ENCODE measurements at places on chromosomes 5 and 9.

DNA sequence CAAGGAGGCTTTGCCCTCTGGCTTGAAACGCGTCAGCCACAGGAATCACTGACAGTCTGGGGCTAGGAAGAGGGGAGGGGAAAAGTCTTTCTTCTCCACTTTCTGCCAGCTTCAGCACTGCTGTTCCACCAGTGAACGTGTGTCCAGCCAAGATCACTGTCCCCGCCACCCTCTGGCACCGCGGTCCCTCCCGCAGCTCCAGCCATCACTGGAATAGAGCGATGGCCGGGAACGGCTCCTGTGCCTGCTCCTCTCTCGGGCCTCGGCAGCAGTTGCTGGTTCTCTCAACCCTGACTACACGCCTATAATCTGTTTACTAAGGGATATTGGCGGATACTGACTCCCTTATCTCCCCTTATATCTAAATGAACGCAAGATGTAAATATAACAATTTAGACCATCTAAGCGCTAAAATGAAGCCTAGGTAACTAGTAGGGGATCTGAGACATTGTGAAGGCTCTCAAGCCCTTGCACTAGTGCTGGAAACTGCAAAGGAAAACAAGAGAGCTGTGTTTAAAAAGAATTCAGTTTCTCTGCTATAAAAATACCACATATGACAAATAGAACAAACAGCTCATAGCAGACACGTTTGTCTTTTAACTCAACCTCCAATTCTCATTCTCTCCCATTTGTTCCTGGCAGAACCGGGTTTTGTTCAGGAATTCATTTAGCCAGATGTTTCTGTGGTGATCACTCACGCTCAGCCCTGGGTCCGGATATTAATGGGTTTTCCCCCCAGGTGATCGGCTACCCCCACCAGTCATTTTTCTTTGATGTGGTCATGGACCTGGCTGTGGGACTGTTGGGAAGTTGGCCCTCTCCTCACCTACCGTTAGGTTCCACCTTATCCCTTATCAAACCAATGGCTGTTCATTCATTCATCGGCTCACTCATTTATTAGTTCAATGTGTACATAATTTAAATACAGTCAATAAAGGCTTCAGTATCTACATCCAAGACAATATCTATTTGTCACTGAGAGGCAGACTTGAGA lies 149.8 kb downstream of the MED10 start:
- DNase-seq = no peak

DNA sequence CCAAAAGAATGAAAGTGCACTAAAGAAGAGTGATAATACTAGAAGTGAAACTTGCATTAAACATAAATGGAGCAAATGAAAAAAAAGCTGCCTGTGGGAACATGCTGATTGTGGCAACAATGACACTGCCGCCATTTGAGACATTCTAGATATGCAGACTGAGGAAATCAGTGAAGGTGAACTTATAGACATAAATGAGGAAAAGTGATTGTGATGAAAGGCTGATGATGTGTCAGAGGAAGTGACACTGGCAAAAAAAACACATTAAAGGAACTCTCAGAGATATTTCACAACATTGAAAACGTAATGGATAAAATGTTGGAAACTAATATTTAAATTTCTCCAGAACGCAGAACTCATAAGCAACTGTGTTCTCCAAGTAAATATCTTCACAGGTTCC lies 1.2 kb downstream of the ERCC8 start:
- DNase-seq = no peak

DNA sequence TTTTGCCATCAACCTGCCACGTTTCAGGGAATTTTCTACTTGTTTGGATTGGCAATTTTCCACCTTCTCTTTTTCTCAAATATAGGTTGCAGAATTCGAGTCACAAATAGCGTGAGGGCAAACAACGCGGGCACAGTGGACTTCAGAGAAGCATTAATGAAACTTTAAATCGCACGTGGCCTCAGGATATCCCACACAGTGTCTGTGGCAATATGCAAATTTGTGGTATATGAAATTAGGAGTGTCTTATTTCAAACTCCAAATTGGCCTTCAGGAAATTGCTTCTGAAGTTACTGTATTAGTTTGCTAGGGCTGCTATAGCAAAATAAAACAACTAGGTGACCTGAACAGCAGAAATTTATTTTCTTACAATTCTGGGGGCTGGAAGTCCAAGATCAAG lies 91.2 kb downstream of the MTRR start:
- DNase-seq = no peak

DNA sequence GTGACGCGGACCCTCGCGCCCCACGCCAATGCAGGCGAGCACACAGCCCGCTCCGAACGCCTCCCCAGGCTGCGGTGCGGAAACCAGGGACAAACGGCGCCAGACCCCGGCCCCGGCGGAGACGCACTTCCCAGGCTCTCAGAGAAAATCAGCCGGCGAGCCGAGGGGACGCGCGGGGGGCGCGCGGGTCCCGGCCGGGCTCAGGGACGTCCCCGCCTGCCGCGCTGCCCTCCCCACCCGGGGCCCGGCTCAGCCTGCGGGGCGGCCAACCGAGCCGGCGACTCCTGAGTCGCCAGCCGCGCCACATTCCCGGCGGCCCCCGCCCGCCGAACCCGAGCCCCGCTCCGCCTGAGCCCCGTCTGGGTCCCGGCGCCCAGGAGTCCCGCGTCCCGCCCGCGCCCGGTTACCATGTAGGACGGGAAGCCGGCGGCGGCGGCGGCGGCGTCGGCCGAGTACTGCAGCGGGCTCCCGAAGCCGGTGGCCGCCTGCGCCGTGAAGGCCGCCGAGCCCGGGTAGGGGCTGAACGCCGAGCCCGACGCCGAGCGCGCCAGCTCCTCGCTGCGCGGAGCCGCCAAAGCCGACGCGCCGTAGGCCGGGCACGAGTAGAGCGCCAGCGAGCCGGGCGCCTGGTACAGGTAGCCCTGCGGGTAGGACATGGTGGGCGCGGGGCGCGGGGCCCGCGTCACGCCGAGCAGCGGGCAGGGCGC lies 566 bp downstream of the IRX2 start:
- no peak for DNase-seq

GRCh38 chr5:138653502-138653901 lies 78.3 kb upstream of the HSPA9 start:
- DNase-seq = no peak

DNA sequence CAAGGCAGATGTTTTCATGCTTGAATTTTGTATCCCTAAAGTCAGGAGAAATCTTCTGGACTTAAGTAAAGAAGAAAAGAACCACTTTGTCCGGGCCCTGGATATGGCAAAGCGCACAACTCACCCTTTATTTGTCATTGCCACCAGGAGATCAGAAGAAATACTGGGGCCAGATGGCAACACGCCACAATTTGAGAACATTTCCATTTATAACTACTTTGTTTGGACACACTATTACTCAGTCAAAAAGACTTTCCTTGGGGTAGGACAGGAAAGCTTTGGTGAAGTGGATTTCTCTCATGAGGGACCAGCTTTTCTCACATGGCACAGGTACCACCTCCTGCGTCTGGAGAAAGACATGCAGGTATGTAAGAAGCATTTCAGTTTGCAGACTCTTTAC lies 2.3 kb downstream of the TYRP1 start:
- DNase-seq = no peak

GRCh38 chr9:110922145-110922544 lies 116.1 kb downstream of the LPAR1 start:
- DNase-seq = no peak

- no peak for DNase-seq
These were observed 97.0 kb downstream of the FOXD1 start for GRCh38 chr5:73351593-73351992.

GRCh38 chr5:56409331-56410190 lies 176.4 kb upstream of the ANKRD55 start:
- no peak for DNase-seq

- no peak for DNase-seq
These were observed 286.9 kb downstream of the PARP8 start for GRCh38 chr5:50953290-50953689.

GRCh38 chr9:97742545-97742944 lies 45.4 kb upstream of the XPA start:
- DNase-seq = no peak

- no peak for DNase-seq
These were observed 50.0 kb downstream of the NACC2 start for GRCh38 chr9:136044971-136045594.

DNA sequence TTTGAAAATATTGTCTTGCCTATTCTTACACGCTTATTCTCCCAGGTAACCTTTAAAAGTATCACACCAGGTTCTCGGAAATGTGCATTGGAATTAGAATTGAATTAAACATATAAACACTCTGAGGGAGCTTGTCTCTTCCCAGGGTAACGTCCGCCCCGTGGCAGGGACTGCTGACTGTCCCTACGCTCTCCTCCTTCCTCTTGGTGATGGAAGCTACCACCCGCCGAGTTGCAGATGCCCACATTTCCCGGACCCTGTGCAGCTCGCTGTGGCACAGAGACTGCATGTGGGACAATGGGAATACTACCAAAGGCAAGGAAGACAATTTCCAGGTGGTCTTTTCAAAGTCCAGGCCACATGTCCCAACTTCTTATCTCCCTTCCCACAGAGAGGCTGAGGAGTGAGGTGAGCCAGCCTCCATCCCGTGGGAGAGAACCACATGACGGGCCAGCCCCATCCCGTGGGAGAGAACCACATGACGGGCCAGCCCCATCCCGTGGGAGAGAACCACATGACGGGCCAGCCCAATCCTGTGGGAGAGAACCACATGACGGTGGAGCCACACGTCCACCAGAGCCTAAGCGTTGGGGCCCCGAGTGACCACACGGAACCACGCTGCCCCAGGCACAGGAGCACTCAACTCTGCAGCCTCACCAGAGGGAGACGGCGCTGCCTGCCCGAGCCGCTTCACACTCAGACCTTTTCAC lies 249.4 kb upstream of the IRX1 start:
- no peak for DNase-seq

GRCh38 chr9:122695696-122696095 lies 20.8 kb downstream of the OR1L3 start:
- no peak for DNase-seq

GRCh38 chr5:163005949-163006348 lies 431.4 kb upstream of the CCNG1 start:
- DNase-seq = no peak

DNA sequence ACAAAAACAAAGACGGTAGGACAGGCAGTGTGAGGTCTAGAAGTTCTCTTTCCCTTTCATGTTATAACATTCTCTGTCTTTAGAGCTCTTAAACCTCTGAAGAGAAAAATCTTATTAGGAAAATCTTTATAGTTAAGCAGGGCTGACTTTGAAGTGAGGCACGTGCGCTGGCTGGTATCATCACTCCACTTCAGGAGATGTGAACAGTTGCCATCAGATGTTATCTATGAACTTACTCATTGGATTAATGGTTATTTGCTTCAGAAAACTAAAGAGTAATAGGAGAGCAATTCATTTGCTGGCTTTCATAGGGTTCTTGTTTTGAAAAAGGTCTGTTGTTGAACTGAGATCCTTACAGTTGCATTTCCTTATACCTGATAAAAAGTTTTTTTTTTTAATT lies 25.7 kb downstream of the LRRTM2 start:
- no peak for DNase-seq

GRCh38 chr9:136107155-136107952 lies 11.3 kb downstream of the TMEM250 start:
- DNase-seq = peak; percentile 41

DNA sequence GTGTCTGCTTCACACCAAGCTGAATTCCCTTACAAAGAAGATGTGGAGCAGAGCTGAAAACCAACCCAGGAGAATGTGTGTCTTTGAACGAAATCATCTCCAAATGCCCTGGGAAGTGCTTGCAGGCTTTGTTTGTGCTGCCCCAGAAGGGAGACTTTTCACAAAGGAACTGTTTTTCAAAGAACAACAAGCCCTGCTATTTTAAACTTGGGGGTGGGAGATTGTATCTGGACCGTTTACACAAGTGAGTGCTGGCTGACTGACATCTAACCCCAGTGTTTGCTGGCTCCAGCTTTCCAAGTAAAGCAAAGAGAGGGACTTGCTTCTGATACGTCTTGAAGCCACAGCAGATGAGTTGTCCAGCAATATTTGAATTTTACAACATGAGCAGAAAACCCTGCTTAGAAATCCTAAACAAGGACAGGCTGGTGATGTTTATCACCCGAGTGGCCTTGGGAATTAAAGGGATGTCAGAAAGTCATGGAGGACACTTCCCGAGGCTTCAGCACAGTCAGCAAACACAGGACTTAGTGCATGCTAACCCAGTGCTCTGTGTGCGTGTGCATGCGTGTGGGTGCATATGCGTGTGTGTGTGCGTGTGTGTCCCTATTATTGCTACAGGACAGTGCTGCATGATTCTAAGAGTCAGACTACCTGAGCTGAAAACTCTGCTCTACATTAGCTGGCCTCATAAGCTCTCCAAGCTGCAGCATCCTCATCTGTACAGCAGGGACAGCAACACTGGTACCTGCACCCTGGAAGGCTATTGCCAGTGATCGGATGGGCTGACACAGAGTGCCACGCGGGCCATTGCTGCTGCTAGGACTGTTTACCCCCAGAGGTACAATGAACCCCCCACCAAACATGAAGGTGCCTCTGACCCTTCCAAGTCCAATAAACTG lies 1.4 kb downstream of the ADAMTS12 start:
- no peak for DNase-seq

DNA sequence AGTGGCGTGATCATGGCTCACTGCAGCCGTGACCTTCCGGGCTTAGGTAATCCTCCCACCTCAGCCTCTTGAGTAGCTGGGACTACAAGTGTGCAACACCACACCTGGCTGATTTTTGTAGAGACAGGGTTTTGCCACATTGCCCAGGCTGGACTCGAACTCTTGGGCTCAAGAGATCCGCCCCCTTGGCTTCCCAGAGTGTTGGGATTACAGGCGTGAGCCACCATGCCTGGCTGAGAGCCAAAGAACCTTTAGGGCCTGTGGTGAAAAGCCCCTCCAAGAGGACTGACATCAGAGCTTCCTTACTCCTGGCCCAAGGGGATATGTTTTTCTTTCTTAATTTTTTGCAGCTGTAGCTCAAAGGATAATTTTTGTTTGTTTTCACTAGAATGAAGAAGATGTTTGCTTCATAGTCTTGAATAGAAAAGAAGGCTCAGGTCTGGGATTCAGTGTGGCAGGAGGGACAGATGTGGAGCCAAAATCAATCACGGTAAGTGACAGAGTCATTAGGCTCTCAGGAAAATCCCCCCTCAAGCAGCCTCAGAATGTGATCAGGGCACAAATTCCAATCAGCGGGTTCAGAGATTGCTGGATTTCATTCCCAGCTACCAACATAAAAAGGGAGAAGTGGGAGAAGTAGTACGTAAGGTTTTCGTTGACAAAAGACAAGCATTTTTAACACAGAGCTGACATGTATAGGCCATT lies 77.1 kb downstream of the GOLPH3 start:
- DNase-seq = no peak

DNA sequence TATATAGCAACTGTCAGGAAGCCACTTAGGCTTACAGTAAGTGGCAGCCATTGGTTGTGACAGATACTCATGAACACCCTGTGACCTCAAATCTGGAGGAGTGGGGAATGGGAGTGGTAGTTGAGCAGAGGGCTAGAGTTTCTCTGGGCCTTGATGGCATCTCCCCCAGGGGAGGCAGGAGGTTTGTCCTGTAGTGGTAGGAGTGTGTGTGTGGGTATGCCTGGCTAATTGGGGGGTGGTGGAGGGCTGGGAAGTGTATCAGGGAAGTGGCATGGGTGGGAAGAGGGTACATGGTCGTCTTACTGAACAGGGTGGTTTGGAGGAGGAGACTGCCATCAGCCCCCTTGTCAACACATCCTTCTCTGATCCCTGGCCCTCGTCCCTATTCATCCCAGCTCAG lies 71.5 kb downstream of the PSD2 start:
- DNase-seq = no peak
